GM06990 (cell line): ENCODE measurements at places on chromosomes 1 and 21.

DNA sequence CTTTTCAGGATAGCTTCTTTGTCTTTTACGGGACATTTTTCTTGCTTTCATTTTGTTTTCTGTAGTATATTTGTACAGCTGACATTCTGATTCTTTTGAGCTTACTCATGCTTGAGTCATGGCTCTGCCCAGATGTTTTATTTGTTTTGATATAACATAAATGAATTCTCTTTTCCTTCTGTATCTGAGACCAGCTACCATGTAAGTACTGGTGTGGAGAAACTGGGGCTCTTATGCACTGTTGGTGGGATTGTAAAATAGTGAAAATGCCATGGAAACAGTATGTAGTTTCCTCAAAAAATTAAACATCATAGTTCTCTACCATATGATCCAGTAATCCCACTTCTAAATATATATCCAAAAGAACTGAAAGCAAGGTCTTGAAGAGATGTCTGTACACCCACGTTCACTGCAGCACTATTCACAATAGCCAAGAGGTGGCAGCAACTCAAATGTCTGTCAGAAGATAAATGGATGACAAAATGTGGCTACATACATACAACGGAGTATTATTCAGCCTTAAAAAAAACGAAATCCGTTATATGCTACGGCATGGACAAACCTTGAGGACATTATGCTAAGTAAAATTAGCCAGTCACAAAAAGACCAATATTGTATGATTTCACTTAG is 61.4 kb downstream of the EIF2B3 start:
- no peak for DNase-seq

DNA sequence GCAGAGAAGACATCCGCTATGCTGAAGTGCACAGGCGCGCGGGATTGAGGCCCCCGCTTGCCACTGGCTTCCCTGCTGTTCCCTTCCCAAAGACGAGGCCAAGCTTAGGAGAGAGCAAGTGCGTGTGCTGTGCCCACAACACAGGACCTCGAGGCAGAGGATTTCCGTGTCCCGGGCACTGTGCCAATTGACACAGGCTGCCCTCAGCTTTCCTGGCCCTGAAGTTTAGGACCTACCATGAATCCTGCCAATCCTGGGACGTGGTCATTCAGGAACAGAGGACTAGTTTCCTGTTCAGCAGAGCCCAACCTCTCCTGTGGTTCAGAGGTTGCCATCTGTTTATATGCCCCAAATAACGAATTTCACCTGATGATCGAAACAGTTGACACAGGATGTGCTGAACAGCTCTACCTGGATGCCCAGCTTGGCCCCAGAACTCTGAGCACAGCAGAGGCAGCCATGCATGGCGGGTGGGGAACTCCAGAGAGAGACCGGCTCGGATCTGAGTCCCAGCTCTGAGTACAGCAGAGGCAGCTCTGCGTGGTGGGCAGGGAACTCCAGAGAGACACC is 22.0 kb downstream of the SLC37A1 start:
- DNase-seq: peak; percentile 69

- DNase-seq: no peak
These were observed 13.4 kb upstream of the OBSCN start for GRCh38 chr1:228194436-228194835.

- DNase-seq: no peak
These were observed 101.8 kb downstream of the NFIA start for GRCh38 chr1:61184040-61184713.

DNA sequence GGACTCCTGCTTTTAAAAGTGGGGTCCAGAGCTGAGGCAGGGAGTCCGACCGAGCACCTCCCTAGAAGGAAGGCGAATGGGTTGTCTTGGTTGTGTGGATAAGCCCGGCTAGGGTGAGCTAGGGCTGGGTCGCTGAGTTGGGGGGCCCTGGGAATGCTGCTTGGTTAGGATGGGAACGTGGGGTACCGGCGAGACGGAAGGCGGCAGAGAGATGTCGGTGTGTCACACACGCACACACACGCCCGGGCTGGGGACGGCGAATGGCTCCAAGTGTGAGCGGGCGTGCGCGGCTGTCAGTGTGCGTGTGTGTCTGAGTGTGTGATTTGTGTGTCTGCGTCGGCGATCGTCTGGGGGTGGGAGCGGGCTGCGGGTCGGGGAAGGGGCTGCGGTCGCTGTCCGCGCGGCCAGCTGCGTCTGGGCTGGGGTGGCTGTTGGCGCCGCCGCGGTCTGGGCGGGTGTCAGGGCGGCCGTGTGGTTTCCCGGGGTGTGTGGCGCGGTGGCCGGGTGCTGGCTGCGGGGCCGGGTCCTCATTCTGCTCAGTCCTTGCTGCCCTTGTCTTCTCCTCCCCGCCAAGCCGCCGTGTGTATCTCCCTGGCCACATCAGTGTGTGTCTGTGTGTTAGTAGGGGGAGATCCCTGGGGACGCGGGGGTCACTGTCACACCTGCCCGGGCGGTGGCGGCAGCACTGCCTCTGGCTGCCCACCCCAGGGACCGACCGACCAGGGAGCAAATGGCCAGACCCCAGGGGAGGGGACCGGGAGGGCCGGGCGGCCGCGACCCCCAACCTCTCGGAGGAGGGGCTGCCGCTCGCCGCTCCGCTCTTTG is 1.1 kb downstream of the EFNA3 start:
- no peak for DNase-seq

DNA sequence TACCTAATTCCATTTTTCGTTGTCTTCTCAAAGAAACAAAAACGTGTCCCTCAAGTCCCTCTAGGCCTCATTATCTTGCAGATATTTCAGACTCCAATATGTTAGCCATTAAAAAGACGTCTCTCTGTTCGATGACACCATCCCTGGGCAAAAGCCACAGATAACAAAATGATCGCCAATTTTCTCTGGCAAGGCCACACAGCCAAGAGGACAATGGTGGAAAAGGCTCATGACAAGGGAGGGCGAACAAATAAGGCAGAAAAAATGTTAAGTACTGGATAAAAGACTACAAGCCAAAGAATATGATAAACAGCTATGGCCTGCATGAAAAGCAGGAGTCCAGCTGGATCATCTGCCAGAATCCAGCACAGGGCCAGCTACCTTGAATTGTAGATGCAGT is 82.9 kb downstream of the TBX15 start:
- DNase-seq: no peak

DNA sequence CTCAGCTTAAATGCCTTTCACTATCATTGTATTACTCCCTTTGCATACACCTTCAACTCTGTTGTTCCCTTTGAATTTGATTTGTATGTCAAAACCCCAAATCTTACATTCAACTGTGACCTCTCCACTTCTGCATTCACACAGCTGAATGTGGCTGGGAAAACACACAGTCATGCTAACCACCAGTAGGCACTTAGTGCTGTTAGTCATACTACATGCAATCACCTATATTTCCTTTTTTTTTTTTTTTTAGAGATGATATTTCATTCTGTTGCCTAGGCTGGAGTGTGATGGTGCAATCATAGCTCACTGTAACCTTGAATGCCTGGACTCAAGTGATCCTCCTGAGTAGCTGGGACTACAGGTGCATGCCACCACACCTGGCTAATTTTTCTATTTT is 16.2 kb downstream of the BTBD8 start:
- no peak for DNase-seq

- no peak for DNase-seq
These were observed 1.0 kb upstream of the PPIE start for GRCh38 chr1:39737546-39738169.

- DNase-seq: no peak
These were observed 246.4 kb upstream of the HOOK1 start for GRCh38 chr1:59568158-59568935.

DNA sequence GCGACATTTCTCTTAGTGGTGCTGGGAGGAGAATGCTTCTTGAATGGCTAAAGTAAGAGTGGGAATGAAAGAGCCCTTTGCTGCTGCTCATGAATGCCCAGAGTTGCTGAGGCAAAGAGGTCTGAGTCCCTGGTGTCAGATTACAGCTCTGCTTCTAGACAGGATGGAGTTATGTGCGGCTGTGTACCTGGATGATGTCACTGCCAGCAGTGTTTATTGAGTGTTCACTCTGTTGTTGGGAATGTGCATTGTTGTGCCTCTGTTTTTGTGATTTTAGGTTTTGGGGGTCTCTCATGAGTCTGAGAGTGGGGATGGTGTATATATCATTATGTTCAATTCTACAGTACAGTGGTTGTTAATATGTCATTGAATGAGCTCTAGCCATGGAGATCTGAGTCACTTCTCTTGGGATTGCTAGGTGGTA is 2.7 kb downstream of the CDC14A start:
- DNase-seq: no peak

GRCh38 chr1:169124459-169124858 is 18.0 kb downstream of the ATP1B1 start:
- DNase-seq: no peak

DNA sequence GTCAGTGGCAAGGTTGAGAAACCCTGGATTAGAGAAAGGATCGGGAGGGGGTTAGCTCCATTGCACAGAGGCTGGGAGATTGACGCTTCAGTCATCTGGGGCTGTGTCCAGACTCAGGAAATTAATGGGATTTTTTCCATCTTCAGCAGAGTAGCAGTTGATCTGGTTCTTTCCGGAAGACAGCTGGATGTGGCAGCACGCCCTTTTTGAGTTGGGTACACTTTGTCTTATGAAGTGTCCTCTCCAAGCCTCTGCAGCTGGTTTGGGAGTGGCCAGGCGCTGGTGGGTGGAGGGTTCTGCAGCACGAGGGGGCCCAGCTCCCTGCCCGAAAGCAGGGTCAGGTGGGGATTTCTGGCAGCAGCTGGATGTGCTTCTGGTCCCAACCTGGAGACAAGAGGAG is 95.1 kb downstream of the TAS1R2 start:
- DNase-seq: no peak

- no peak for DNase-seq
These were observed 619.0 kb upstream of the CHRM3 start for GRCh38 chr1:238767321-238767720.

DNA sequence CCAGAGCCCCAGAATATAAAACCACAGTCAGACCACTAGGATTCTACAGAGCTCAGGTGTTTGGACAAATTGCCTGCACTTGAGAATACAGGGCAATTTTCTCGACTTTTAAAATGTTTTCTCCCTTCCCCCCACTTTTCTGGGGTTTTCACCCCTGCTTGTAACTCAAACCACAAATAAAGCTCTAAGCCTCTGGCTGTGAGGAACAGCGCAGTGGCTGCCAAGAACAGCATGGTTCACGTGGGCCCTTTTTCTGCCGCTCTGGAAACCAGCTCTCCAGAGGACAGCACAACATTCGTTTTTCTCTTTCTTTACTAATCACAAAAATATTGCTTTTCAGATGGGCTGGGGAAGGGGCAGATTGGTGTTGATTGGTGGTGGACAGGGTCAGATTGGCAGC is 102.2 kb upstream of the JUN start:
- no peak for DNase-seq

GRCh38 chr1:201452866-201453265 is 16.1 kb downstream of the PHLDA3 start:
- no peak for DNase-seq

- DNase-seq: no peak
These were observed 45.7 kb downstream of the ZC3H11B start for GRCh38 chr1:219566951-219567947.

DNA sequence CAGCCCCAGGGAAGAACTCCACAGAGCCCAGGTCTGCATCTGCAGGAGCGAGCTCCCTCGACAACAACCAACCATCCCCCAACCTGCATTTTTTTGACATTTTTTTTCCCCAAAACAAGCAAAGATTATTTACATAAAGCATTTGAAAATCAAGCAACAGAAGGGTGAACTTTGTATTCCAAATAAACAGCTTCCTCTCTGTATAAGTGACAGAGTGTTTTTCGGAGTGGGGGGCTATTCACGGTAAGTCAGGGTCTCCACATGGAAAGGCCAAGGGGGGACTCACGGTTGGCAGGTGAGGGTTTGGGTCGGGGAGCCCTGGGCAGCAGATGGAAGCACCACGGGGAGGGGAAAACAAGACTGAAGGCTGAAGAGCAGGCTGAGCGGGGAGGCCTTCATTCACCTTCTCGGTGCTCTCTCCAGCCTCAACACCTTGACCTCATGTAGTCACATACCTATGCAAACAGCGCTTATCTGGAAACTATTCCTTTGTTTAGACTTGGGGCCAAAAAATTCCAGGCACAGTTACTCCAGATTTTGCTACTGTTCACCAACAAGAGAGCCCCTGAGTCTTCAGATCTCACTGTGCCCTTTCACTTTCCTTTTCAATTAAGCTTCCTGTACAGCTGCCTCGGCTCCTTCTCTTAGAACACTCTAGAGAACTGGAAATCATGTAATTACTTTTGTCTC is 27.6 kb downstream of the C2CD2 start:
- peak; percentile 49 for DNase-seq

DNA sequence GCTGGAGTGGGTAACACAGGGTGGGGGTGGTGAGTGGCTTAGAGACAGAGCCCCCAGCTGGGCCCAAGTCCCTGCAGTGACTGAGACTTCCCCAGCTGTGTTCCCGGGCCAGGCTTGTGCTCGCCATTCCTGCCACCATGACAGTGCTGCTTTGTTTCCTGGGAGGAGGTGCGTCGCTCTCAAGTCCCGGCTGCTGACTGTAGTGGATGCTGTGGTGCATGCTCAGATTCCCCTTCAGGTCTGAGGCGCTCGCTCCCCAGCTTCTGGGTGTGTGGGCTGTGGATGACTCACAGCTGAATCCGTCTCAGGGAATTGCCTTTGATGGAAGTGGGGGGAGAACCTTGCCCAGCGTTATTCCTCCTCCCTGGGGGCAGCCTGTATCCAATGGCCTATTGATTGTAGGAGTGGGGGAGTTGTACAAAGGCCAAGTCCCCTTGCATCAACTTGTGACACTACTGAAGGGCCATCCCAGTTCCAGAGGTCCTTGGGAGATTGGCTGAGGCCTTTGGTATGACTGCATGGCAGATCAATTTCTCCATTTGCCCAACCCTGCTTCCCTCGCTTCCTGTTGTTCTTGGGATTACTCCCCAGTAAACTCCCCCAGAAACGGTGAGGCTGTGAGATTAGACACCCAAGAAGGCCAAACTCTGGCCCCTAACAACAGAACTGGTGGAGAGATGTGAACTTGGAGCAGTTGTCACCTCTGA is 17.8 kb upstream of the POU3F1 start:
- DNase-seq: no peak

GRCh38 chr1:83799594-83799993 is 199.3 kb downstream of the TTLL7 start:
- DNase-seq: no peak

GRCh38 chr1:232773752-232774151 is 31.5 kb upstream of the MAP10 start:
- DNase-seq: no peak

GRCh38 chr1:160905617-160905989 is 20.6 kb upstream of the ITLN1 start:
- DNase-seq: no peak

DNA sequence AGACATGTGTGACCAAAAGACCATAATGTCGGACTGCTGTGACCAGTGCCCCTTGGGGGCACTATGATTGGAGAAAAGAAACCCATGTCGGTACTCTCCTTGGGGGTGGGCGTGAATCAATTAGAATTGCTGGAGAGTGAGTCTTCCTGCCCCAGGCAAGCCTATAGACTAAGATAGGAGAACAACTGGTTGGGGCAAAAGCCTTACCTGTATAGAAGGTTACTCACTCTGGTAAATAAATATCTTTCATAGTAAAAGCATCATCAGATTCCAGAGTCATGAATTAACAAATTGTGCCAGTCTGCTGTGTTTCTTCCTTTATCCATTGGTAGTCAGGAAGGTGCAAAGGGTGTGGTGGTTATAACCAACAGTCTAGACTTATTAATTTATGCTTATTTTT is 2.9 kb upstream of the PTGFRN start:
- DNase-seq: no peak

- no peak for DNase-seq
These were observed 246.6 kb upstream of the CHRM3 start for GRCh38 chr1:239139801-239140200.
